CD4-positive, alpha-beta T cell treated with Interleukin-15 for 1 hour (primary cell): ENCODE measurements at places on chromosomes 3 and 15.

GRCh38 chr15:23118208-23118607 lies 18.4 kb downstream of the GOLGA6L1 start:
- DNase-seq: no peak

GRCh38 chr3:187044206-187044605 lies 95.1 kb downstream of the RPL39L start:
- peak; percentile 55 for DNase-seq

GRCh38 chr3:13451301-13451673 lies 28.8 kb upstream of the HDAC11 start:
- DNase-seq: no peak

DNA sequence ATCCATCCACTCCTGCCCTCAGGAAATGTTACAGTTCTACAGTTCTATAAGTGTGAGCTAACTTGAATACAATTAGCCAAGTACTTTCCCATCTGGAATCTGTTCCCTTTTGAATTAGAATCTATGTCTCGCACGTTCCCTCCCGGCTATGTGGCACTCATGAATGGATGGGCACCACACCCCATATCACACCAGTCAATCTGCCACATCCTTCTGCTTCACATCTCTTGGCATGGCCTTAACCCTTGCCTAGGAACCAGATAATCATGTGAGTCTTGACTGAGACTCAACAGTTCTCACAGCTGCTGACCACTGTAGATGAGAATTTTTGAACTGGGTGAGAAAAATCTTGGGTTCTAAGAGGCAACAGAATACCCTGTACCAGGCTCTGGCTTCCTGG lies 180.2 kb downstream of the TNIK start:
- no peak for DNase-seq

DNA sequence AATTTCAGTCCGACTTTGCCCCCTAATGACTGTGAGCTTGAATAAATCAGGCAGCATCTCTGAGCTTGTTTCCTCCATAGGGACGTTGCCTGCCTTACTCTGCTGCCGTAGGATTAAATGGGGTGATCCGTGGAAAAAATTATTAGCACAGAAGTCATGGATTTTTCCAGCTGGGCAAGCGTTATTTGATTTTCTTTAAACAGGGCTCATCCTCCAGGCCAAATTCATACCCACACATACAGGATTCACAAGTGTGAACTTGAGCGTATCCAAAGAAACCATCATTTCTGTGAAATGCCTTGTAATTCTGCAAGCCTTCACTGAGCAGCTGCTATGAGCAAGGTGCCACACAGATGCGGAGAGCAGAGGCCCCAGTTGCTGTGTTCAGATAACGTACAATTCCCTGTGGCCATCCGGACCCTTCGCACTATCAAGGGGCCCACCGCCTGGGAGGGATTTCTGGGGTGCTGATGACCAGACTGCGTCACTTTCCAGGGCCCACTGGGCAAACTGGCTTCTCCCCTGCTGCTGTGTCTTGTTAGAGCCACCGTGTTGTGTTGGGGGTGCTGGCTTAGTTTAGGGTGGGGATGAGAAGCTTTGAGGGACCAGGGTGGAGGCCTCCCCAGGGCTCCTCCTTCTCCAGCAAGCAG lies 61.4 kb downstream of the MGLL start:
- DNase-seq: no peak

DNA sequence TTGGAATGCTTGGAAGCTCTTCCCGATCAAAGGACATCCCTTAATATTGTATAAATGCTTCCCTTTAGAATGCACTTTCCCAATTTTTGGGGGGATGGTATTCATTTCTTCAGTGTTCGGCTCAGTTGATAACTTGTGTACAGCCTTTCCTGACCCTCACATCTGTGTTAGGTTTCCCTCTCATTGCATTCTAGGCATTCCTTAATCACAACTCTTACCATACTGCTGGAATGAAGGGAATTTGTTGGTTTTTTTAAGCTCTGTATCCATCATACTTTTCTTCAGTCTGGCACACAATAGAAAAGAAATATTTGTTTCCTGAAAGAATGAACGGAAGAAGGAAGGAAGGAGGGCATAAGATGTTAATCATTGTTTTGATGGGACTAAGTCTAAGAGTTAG lies 119.5 kb downstream of the CHST2 start:
- DNase-seq: no peak

- peak; percentile 88 for DNase-seq
Observed at GRCh38 chr15:69758810-69759790, 306.5 kb downstream of the RPLP1 start.

DNA sequence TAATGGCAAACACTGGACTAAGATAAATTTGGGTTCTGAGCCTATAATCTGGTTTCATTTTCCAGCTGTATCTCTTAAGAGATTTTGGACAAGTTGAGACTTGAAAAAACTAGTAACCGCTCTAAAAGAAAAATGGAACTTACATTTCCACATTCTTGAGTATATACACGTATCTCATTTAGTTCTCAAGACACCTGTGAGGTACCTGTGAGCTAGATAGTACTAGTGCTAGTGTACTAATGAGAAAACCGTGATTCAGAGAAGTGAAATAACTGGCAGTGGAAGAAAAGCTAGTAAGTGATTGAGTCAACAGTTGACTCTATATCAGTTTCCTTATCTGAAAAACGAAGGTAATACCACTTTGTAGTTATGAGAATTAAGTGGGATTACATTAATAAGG lies 62.2 kb upstream of the PAQR5 start:
- DNase-seq: no peak

DNA sequence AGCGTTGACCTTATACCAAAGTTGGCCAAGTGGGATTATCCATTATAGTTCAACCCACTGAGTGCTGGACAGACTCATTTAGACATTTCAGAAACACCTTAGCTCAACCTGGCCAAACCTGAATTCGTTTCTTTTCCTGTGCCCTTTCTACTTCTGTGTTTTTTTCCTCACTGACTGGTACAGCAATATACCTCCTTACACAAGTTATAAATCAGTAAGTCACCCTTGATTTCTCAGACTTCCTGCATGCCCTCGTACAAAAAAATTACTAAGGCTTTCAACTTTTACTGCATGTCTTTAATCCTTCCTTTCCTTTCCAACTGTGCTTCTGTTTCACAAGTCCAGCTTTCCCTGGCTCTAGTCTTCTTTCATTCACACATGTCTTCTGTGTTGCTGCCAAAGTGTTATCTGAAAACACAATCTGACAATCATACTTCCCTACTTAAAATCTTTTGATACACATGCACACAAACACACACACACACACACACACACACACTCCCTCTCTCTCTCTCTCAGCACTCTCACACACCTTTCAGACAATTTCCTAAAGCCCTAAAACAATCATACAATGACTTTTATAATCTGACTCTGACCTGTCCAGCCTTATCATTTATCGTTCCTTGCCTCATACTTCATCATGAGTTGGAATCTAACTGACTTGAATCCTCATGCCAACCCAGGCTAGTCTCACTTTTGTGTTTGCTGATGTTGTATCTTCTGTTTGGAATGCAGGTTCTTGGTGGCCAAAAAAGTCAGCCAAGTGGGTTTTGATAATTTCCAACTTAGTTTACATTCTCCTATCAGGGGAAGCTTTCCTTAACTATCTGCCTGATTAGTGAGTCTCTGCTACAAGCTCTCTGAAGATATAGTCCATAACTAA lies 436.4 kb downstream of the NAALADL2 start:
- no peak for DNase-seq

GRCh38 chr3:13548696-13549622 lies at the start of gene FBLN2:
TSS of gene FBLN2 (plus strand) at chr3:13549125. CDS start at chr3:13570356, 21,231 bp downstream.
- DNase-seq: peak; percentile 22

- DNase-seq: no peak
Observed at GRCh38 chr15:66021496-66022162, 152.3 kb downstream of the RAB11A start.

DNA sequence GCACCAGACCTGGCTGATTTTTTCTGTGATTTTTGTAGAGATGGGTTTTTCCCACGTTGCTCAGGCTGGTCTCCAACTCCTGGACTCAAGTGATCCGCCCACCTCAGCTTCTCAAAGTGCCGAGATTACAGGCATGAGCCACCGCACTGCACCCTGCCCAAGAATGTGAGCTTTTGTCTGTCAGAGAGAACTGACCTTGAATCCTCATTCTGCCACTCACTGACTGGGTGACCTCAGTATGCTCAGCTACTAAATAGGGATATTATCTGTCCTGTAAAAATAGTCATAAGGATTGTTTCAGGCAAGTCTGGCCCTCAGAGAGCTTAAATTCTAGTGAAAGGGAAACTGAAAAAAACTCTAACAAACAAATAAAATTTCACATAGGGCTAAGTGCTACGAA lies 2.1 kb upstream of the RFT1 start:
- no peak for DNase-seq

DNA sequence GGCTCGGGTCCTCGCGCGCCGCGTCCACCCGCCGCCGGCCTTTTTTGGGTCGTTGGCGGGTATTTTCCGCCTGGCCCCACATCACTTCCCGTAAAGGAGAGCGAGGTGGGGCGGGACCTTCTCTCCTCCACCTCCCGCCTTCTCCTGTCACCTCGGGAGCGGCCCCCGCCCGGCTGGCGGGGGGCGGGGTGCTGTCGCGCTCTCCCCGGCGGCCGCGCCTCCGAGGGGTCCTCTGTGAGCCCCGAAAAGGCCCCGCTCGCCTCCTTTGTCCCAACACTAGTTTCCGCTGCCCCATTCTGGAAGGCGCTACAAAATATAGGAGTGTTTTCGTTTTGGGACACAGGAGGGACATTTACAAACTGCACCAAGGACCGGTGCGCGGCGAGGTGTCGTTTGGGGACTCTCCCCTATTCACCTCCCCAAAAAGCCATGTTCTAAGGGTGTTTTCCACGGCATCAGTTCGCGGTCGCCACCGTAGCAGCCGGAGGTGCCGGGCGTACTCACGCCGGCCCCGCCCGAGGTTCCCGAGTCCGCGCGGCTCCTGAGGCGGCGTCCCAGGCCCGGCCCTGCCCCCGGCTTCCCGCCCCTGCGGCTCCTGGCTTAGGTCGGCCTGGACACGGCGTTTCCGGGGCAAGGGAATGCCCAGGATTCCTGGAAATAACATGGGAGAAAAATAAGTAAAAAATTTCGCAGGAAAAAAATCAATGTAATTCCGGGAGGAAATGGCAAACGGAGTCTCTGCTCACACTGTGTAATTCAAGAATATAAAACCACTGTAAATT lies at the start of gene RAB27A:
Gene RAB27A (minus strand): TSS at position 68 of the 782 bp plus-strand sequence. CDS start 54,879 bp downstream, outside the sequence.
- DNase-seq: peak; percentile 80

- DNase-seq: no peak
Observed at GRCh38 chr3:138051947-138052802, 42.2 kb downstream of the CLDN18 start.

DNA sequence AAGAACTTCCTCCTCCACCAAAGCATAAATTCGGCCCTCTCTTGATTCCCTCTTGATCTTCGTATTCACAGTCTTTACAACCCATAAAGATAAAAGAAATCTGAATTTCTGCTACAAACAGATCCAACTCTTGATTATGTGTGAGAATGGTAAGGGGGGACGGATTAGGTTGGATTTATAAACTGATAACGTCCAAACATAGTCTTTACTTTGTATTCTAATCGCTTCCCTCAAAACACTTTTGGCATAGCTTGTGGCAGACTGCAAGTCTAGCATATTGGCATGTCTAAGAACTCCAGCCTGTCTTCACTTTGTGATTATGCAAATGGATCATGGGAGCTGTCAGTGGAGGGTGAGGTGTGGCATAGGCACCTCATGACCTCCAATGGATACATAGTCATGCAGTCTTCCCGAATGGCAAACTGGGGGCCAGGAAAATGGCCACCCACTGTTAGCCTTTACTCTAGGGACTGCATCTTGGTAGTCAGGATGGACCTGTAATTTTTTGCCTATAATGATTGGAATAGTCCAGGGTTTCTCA lies 24.3 kb upstream of the GPR171 start:
- DNase-seq: no peak

DNA sequence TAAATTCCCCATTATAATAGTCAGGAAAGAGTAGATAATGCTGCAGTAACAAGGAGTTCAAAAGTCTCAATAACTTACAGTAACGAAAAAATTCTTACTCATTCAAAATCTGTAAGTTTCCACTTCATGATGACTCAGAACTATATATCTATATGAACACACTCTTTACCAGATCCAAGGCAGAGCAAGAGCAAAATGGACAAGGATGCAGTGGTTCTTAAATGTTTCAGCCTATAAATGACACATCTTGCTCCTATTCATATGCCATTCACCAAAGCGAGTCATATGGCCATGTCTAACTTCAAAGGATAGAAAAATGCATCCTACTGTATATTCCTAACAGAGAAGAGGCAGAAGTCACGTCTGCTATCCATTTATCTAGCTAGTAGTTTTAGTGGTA lies 787.7 kb downstream of the NAALADL2 start:
- no peak for DNase-seq

- DNase-seq: no peak
Observed at GRCh38 chr3:10702961-10703740, 112.9 kb upstream of the SLC6A11 start.
